ENCODE measurements at places on chromosomes 2 and 18.

- DNase-seq: no peak
Observed at GRCh38 chr18:79248495-79249060, 147.2 kb upstream of the NFATC1 start.

DNA sequence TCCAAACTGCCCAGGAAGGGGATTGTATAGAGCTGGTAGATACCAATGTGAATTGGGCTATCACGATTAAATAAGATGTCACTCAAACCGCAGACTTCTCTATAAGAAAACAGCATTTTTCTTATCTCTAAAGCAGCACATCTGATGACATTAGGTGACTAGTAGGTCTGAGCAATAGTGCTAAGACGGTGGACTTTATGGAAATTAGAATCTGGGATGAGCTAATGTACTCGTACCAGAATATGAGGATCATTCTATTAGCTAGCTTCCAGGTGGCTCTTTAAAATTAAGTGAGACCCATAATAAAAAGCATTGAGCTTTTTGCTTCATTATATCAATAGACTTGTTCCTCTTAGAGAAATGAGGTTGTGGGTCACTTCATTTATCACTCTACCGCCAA lies 130.0 kb upstream of the MC4R start:
- DNase-seq: no peak

GRCh38 chr2:233857511-233858141 lies 3.3 kb upstream of the HJURP start:
- no peak for DNase-seq

DNA sequence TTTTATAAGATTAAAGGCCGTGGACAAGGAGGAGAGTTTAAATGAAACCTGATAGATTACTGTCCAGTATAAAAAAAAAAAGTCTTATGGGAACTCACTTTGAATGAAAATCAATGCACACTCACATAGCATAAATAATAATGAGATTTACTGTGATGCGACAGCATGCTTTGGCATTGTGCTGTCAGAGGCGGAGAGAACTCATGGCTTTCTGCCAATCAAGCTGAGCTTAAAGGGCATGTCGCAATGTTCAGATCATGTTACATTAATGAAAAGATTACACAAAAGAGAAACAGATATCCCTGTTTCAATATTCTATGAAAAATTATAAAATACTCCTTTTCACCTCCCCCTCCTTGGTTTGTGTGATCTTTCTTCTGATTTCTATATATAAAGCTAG lies 310.8 kb downstream of the ERBB4 start:
- peak; percentile 42 for DNase-seq

GRCh38 chr2:46297546-46298271 lies 502 bp downstream of the EPAS1 start:
- DNase-seq: no peak

- no peak for DNase-seq
Observed at GRCh38 chr2:191213333-191213732, 31.9 kb upstream of the MYO1B start.

GRCh38 chr2:33314541-33314940 lies 161.9 kb upstream of the RASGRP3 start:
- DNase-seq: no peak

GRCh38 chr18:35059280-35059927 lies 18.2 kb downstream of the MAPRE2 start:
- no peak for DNase-seq

GRCh38 chr18:56068701-56069100 lies 480.7 kb upstream of the TCF4 start:
- no peak for DNase-seq

GRCh38 chr2:226953206-226953605 lies 117.4 kb downstream of the RHBDD1 start:
- no peak for DNase-seq

GRCh38 chr2:2575181-2575577 lies 244.1 kb upstream of the MYT1L start:
- no peak for DNase-seq

- DNase-seq: no peak
Observed at GRCh38 chr18:58230438-58231179, 186.6 kb downstream of the NEDD4L start.

DNA sequence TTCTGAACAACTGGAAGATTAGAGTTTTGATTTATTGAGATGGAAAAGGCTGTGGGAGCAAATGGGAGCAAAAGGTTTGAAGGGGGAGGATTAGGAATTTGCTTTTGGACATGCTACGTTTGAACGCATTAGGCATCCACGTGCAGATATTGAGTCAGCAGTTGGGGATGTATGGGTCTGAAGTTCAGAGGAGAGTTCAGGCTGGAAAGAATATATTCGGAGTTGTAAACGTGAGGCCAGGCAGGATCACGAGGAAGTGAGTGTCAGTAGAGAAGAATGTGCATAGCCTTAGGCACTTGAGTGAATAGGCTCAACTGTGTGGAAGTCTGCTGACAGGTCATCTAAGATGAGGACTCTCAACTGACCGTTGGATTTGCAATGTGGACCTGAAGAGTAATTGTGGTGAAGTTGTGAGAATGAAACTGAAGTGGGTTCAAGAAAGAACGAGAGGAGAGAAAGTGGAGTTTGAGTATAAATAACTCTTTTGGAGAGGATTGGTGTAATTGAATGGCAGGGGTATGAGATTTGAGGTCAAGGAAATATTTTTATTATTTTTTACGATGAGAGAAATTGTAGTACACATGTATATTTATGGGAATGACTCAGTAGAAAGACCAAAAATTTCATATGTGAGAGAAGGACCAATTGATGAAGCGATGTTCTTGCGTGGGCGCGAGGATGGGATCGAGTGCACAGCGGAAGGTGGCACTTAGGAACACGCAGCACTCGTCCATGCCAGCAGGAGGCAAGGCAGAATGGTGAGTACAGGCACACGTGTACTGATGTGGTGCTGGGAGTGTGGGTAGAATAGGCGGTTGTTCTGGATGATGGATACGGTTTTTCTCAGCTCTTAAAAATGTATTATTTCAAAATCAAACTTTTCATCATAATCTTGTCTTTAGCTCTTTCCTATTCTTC lies 40.5 kb upstream of the POLE4 start:
- no peak for DNase-seq

GRCh38 chr18:6942742-6943141 lies 174.9 kb downstream of the LAMA1 start:
- DNase-seq: no peak

GRCh38 chr2:62362561-62362960 lies 143.4 kb downstream of the TMEM17 start:
- no peak for DNase-seq

DNA sequence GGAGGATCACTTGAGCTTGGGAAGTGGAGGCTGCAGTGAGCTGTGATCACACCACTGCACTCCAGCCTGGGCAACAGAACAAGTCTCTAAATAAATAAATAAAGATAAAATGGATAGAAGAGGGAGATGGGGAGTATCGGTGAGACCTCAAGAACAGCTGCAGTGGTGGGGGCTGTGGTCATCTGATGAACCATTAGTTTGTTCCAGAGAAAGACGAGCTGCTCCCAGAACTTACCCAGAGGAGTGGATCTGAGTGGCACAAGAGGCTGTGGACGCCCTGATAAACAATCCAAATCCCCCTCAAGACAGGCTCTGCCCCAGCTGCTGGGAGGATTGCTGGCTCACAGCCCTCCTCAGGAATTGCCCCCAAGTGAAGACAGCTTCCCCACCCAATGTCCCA lies 26.7 kb downstream of the TMEM127 start:
- no peak for DNase-seq

GRCh38 chr18:50656841-50657470 lies 97.1 kb downstream of the MAPK4 start:
- no peak for DNase-seq

- DNase-seq: no peak
Observed at GRCh38 chr18:24663026-24663425, 202.6 kb downstream of the HRH4 start.

DNA sequence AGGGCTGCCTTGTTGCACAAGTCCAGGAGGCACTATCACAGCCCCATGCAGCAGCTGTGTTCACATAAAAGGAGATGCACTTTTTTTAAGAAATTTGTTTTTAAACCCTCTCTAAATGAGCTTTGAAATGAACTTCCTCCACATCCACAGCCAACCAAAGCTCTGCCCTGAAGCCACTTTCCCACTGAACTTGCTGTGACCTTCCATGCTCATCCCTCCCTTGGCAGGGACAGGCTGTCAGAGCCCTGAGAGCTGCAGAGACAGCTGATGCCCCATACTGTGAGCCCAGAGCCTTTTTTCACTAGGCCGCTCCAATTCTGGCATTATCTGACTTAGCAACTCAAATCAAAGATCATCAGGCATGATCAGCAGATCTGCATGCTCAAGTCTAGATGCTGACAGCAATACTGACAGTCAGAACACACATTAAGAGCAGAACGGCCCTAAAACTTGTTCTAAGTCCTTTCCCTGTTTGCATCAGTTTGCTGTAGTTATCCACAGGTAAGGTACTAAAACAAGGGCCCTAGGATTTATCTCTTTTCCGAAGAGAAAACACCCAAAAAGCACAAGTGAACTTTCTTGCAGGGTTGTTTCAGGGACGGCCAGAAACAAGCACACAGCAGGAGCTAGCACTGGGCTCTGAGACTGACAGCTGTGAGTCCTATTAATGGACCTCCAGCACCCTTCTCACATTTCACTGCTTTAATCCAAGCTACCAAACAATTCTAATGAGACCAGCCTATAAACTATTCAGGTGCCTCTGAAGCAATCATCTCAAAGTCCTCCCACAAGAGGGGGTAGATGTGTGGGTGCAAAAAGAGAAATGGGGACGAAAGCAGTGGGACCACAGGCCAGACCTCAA lies 34.9 kb downstream of the RNU4ATAC start:
- no peak for DNase-seq

GRCh38 chr2:80187156-80187555 lies 117.4 kb downstream of the LRRTM1 start:
- DNase-seq: no peak

DNA sequence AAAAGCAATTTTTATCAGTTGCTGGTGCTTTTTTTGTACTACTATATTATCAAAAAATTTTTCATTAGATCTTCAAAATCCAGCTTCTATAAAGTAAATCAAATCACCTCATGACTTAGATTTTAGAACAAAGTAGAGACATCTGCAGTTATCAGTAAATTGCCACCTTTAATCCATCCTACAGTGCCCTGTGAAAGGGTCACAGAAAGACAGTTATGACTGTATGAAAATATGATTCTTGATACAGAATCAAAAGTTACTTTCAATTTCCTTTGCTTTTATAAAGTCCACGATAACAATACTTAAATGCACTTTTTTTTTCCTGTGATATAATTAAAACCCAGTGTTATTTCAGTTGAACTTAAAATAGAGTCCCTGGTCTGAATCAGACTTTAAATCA lies 61.4 kb downstream of the PRPF40A start:
- no peak for DNase-seq

- DNase-seq: no peak
Observed at GRCh38 chr18:12749121-12749520, 46.3 kb downstream of the PSMG2 start.

DNA sequence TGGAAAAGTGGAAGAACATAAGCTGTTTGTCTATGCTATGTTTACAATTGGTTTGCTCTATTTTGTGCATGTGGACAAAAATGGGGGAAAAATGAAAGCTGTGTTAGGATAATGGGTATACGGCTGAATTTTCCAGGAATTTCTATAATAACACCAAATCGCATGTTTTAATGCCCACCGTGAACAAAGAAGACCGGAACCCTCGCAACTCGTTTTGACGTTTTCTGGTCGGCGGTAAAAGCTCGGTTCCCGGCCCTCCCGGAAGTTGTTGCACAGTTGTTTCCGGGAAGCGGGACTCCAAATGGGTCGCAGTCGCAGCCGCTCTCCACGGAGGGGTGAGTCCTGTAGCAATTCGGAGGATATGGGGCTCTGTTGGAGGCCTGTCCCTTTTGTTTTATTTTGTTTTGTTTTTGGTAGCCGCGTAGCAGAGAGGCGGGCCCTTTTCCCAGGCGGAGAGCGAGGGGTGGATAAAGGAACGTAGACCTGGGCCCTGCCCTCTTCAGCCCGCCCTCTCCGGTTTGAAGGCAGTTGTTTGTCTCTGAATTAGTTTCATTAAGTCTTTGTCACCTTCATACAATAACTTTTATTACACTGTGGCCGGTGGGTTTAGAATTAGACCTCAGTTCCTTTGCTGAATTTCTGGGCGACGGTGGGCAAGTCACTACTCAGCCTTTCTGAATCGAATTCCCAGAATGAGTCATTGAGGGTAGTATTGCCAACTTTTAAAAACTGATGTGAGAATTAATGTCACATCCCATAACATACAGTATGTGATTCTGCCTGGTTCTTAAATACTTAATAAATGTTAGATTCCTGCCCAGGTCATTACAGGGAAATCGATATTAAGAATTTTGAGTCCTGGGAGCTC lies at the start of gene SNRNP27:
TSS of gene SNRNP27 (plus strand) at position 273 of the 868 bp plus-strand sequence. CDS start at position 302, 29 bp downstream.
- DNase-seq: peak; percentile 38

DNA sequence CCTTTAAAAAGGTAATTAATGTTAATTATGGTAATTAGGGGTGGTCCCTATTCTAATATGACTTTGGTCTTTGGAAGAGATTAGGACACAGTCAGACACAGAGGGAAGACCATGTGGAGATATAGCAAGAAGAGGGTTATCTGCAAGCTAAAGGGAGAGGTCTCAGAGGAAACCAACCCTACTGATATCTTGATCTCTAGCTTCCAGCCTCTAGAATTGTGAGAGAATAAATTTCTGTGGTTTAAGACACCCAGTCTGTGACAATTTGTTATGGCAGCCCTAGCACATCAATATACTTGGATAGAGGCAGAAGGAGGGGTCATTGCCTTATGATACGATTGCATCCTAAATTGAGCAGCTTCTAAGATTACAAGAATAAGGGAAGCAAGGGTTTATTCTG lies 21.3 kb upstream of the NT5C1B start:
- no peak for DNase-seq

GRCh38 chr2:168848225-168848624 lies 42.0 kb downstream of the SPC25 start:
- no peak for DNase-seq

Data from cerebellar nuclear complex (tissue), 1 donor.